Naive thymus-derived CD8-positive, alpha-beta T cell (primary cell): ENCODE measurements at places on chromosomes 5 and 9. TPM values are rescaled to one million over a fixed set of nuclear protein-coding genes. Genes with fewer than 3 reads are reported as not detected.

Gene ARHGEF28
- not detected for polyA plus RNA-seq

Gene DOK3
- not detected for polyA plus RNA-seq

Gene PLGRKT
- 60.3 TPM for polyA plus RNA-seq

Gene CER1
- polyA plus RNA-seq, result not detected

Gene GDA
- polyA plus RNA-seq, result not detected

Gene SLC46A2
- 0.11 TPM for polyA plus RNA-seq

Gene LVRN
- polyA plus RNA-seq, result not detected

Gene FBP2
- polyA plus RNA-seq, result not detected

Gene FOXD4L3
- polyA plus RNA-seq, result not detected

Gene PPP3R2
- polyA plus RNA-seq, result not detected

Gene PCDHAC2
- not detected for polyA plus RNA-seq

Gene RICTOR
- 9.1 TPM for polyA plus RNA-seq

Gene MYORG
- polyA plus RNA-seq, result 0.17 TPM

Gene PCDHGA4
- polyA plus RNA-seq, result not detected

Gene OCLN
- 0.08 TPM for polyA plus RNA-seq

Gene CTNND2
- polyA plus RNA-seq, result not detected

Gene TPPP
- not detected for polyA plus RNA-seq
